ENCODE measurements at places on chromosomes 5 and 9.

DNA sequence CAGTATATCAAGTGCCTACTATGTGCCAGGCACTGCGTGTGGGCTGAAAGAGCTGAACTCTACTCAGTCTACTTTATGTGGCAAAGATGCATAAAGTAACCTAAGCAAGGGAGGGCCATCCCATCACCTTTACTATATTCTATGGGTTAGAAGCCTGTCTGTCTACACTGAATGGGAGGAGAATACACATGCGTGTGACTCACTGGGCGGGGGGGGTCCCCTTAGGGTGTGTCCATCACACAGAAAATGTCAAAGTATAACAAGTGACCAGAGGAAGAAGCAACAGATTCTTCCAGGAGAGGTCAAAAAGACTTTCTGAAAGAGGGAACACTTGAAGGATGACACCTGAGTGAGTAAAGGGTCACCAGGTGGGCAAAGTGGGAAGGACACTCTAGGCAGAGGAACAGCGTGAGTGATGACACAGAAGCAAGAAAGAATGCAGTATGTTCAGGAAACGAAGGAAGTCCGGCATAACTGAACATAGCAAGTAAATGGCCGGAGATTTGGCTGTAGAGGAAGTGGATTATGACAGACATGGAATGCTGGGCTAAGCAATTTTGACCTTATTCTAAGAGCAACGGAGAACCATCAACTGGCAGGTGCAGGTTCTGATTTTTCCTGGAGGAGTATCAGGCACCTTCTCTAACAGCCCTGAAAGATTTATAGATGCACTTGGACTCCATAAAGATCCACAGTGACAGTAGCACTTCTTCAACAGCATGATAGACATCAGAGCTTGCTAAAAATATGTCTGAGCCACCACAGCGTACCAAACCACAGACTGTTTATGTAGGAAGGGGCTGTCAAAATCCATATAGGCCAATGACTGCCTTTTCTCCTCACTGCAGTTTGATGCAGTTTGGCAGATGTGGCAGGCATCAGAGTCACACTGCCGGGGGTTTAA, 8.0 kb upstream of the WHRN start:
- no peak for DNase-seq

DNA sequence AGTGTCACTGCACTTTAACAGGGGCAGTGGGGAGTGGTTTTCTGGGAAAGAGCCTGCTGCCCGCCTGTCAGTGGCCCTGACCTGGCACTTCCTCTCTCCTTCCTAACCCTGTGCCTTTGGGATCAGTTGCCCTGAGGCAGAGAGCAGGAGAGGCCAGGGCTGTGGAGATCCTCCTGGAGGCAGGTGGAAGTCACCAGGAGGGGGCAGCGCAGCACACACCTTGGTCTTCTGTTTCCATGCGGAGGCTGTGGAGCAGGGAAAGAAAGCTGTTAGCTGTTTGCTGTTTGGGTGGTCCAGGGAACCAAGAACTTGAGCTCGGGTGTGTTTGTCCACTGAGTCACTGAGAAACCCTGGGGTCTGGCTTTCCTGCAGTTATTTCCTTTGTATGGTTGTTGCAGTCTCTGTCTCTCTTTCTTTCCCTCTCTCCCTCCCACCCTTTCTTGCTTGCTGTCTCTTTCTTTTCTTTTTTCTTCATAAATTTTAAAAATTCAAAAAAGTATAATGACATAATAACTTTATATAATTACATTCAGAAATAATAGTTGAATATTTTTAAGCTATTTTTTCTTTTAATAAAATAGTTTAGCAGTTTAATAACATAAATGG, 28.1 kb downstream of the NTRK2 start:
- DNase-seq, result peak; percentile 53

DNA sequence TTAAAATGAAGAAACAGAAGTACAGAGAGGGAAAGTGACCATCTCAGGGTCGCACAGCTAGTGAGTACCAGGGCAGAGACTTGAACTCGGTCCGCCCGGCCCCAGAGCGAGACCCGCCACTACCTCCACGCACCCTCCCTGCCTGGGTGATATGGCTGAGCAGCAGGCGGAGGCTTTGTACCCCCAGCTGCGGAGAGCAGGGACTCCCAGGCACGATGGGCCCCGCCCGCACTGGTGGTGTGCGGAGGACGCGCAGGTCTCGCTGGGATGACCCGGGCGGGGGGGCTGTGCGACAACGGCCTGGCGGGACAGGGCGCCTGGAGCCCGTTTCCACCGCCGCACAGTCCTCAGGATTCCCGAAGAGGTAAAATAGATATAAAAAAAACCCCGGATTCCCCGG, 64.7 kb upstream of the LARP1 start:
- no peak for DNase-seq

GRCh38 chr5:180370861-180371641, 17.9 kb upstream of the GFPT2 start:
- no peak for DNase-seq

DNA sequence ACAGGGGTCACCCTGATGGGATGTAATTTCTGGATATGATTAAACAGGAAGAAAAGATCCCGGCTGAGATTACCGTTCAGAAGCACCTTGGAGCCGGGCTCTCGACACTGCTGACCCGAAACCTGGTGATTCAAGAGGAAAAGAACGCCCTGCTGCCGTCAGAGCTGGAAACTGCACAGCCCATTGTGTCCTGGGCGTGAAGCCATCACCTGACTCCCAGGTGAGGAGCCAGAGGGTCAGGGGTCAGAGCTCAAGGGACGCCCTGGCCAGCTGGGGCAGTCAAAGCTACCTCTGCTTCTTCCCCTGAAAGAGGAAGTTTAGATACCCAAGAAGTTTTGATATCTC, 17.8 kb upstream of the SLC12A7 start:
- DNase-seq, result no peak

Measured in prostate gland (tissue), 2 donors.